Neural crest cell (in vitro differentiated cells): ENCODE measurements at places on chromosomes 3 and 15.
A peak's percentile ranks its signal among the peaks of the same experiment; 100 is the strongest.

DNA sequence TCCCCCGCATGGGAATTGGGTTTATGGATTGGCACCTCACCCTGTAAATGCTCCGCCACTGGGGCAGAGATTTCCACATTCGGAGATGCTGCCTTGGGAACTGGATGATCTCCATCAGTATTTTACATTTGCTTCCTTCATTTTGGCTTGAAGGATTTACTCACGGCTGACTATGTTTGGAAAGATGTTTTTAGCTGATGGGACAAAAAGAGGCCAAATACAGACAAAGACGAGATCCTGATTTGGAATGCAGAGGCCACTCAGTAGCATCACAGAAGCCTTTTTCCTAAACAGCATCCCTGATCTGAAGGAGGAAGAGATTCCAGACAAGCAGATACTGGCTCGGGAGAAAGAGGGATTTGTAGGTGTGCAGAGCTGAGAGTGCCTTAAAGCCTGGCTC, 76.9 kb downstream of the MESD start:
- no peak for DNase-seq

GRCh38 chr3:169879845-169880575, 10.3 kb upstream of the LRRC31 start:
- DNase-seq = no peak

DNA sequence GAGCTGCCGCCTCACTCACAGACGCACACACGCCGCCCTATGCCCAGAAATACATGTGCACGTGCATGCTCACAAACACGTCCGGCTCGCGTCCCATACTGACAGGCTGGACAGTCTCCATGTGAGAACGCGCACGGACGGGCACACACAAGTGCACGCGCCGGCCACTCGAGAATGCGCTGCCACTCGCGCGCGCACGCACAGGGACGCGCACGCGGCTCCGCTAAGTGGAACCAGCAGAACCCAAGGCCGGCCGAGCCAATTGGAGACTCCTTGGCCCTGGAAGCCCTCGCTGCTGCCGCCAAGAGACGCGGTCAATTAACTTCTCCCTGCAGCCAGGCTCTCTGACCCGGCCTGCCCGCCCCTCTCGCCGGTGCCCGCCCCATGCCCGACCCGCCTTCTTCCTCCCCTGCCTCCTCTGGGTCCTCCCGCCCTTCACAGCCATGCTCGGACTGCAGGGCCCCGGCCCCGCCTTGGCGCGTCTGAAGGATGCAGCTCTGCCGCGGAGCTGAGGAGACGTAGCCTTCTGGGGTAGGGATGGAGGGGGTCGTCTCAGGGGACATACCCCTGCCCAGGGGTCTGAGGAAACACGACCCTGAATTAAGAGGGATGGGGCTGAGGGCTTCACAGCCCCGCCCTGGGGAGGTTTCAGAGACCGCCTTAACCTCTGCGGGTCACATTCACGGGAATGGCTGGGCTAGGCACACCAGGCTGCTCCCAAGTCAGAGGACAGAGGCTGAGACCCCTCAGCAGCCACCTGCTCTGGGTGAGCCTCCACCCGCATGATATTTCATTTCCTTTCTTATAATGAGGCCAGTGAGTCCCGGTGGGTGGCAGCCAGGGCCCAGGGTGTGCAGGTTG, 15.0 kb downstream of the PTH1R start:
- DNase-seq = peak; percentile 64

DNA sequence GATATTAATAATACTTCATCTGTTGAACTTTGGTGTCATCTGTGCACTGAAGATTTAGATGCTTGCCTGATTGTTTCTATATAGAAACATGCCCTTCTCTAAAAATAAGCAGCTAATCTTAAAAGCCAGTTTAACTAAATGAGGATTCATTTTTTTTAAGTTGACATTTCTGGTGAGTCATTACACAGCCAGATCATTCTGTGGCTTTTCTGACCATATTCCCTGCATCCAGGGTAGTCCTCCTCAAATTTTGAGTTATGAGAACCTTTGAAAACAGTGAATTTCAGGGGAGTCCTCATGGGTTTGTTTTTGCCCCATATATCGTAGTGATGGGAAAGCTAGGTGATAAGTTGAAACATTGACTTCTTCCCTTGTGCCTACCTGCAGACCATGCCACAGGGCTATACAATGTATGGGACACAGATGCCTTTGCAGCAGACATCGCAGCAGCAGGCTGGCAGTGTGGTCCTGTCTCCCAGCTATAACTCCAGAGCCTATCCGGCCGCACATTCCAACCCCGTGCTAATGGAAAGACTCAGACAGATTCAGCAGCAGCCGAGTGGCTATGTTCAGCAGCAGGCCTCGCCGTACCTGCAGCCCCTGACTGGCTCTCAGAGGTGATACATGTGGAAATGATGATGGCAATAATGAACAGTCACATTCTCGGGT, 26.5 kb upstream of the P2RY12 start:
- DNase-seq = no peak

DNA sequence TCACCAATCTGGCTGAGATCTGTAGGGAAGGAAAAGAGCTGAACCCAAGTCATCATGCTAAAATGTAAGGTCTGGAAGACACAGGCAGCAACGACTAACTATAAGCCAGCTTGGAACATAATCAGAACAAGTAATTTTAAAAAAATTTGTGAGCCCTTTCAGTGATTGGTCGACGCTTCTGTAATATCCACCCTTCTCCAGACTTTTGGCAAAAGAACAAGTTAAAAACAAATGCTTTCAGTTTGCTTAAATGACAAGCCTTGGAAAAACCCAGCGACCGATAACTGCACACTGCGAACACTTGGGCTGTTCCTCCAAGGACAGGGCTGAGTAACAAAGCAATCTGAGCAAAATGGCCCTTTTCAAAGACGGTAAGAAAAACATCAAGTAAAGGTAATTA, 49.6 kb downstream of the PCSK6 start:
- no peak for DNase-seq

DNA sequence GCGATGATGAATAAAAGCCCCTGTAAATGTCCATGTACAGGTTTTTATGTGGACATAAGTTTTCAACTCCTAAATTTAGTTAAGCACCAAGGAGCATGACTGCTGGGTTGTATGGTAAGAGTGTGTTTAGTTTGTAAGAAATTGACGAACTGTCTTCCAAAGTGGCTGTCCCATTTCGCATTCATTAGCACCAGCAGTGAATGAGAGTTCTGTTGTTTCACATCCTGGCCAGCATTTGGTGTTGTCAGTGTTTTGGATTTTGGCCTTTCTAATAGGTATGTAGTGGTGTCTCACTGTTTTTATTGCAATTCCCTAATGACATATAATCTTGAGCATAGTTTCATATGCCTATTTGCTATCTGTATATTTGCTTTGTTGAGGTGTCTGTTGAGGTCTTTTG, 3.7 kb downstream of the ZNF621 start:
- no peak for DNase-seq

GRCh38 chr15:77349666-77350065, 70.2 kb downstream of the PEAK1 start:
- DNase-seq = no peak

GRCh38 chr15:58951388-58952007, 18.0 kb upstream of the SLTM start:
- DNase-seq = no peak

GRCh38 chr3:142224482-142225072, 808 bp downstream of the GK5 start:
- DNase-seq = no peak

GRCh38 chr15:86089422-86089821, 9.8 kb downstream of the AGBL1 start:
- DNase-seq = no peak

DNA sequence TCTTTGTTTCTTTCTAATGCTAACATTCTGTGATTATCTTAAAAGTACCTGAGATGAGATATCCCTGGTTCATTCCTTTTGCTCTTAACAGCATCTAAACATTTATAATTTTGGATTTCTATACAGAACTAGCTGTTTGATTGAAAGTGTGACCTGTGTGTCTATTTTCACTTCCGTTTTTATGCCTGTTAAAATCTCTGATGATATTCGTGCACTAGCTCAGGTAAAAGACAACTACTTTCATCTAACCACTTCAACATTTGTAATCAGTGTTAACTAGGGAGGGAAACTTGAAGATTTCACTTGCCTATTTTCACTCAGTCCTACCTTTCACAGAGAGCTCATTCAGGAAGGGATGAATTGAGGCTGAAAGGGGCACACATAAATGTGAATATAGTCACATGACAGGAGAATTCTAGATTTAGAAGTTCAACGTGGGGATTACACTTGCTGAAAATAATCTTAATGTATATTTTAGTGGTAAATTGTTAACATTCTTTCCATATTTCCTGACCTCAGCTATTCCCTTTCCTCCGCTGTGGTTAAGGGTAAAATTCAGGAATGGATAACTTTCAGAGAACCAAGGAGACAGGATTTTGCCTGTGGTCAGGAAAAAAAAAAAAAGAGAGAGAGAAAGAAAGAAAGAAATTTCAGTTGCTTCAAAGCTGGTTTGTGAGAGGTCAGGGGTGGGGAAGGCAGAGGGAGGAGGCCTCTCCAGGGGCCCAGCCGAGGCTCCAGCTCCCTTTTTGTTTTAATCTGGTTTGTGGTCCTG, 159.8 kb upstream of the TSC22D2 start:
- DNase-seq = no peak

GRCh38 chr3:27454461-27454860, 29.7 kb downstream of the SLC4A7 start:
- DNase-seq = no peak

DNA sequence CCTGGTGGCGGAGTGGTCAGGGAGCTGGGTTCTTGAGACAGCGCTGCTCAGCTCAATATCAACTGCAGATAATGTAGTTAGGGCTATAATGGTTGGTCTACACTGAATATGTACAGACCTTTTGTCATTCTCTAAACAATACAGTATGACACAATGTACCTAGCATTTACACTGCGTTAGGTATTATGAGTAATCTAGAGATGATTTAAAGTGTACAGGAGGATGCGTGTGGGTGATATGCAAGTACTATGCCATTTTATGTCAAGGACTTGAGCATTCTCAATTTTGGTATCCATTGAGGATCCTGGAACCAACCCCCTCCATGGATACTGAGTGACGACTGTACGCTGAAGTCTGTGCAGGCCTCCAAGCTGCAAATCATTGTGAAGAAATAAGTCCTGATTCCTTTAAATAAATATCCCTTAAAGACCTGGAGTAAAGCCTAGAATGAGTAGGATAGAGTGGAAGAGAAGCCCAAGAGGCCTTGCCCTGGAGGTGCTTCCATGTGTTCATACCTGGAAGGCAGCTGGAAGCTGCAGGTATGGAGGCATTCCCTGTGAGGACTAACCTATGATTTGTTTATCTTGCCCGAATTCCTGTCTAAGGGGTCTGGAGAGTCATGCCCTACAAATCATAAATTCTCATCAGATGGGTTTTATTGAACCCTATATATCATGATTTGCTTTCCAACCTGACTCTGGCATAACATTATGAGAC, 15.7 kb upstream of the RTP1 start:
- no peak for DNase-seq

DNA sequence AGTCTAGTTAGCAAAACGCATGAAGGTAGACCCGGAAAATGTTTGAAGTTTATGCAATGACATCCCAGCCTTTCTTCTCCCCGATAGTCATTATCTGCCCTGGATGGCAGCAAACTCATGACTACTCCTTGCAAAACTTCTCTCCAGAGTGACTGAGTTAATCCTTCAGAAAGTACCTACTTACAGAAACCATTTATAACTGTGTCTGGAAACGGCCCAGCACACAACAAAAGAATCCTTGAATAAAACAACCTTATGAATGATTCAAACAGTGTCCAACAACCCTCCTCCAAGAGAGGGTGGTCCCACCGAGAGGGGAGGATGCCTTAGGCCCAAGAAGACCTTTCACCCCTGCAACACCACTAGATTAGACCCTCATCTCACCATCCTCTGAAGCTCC, 14.2 kb downstream of the ST8SIA2 start:
- DNase-seq = no peak

DNA sequence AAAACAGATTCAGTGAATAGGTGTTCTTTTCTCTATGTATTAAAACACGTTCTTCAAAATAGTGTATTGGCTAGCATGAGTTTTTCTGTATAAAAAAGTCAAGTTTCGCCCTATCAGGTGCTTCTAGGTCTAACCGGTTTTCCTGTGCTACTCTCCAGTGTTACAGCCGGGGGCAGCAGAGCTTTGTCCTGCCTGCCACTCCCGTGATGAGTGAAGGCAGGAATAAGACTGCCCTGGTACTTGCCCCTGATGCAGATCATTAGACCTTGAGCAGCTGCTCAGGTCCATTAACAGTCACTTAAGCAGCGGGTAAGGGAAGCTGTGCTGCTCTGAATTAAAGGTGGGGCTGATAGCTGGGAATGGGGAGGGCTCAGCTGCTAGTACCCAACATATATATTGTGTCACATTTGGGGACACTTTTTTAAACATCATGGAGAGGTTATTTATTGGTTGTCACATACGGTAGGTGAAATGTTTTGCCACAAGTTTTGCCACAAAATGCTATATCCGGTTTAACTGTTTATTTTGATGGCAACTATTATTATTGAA, 1.3 kb upstream of the UNC13C start:
- DNase-seq = peak; percentile 7

DNA sequence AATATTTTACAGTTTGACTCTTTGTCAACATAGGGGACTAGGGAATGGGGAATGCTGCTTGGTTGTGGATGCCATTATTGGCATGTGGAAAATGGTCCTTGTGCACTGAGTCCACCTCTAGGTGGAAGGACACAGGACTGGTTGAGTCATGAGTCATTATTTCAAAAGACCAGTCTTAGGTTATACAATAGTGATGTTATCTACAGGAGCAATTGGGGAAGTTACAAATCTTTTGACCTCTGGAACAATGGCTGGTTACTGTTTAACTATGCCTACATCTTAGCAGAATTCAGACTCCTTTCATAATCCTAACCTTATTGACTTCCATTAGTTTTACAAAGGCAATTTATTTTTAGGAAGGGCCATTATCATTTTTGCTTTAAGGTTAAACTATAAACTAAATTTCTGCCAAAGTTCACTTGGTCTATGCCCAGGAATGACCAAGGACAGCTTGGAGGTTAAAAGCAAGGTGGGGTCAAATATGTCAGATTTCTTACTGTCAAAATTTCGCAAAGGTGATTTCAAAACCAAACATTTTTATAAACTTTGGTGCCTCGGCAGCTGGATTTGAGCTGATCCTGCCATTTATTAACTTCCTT, 11.8 kb upstream of the CCR8 start:
- no peak for DNase-seq
